ENCODE measurements at places on chromosomes 12 and 14. TPM values are rescaled to one million over a fixed set of nuclear protein-coding genes. Genes with fewer than 3 reads are reported as not detected.

GRCh38 chr12:108207791-108208730 is 79.0 kb downstream of the WSCD2 start:
- DNase-seq: no peak

GRCh38 chr12:105384916-105385535 is 54.5 kb downstream of the C12orf75 start:
- no peak for DNase-seq

GRCh38 chr14:55446833-55447232 is 6.4 kb upstream of the TBPL2 start:
- no peak for DNase-seq

The EFS gene
- total RNA-seq: 24.5 TPM

GRCh38 chr14:76673261-76673660 is 88.0 kb upstream of the VASH1 start:
- no peak for DNase-seq

The SERPINA9 gene
- total RNA-seq: not detected

DNA sequence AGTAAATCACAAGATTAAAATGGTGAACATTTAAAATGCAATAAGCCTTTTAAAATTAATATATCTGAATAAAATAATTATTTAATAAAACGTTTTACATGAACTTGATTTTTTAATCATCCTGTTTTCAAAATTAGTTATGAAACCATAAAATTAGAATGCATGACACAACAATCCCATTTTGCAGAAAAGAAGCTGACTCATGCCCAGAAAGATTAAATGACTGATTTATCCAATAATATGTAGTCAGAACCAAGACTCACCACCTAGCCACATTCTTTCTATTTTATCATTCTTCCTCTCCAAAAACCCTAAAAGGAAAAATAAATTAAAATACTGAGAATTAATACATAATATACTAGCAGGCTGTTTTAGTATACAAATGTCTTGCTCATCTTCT is 83.0 kb upstream of the LGR5 start:
- no peak for DNase-seq

The PROX2 gene
- not detected for total RNA-seq

DNA sequence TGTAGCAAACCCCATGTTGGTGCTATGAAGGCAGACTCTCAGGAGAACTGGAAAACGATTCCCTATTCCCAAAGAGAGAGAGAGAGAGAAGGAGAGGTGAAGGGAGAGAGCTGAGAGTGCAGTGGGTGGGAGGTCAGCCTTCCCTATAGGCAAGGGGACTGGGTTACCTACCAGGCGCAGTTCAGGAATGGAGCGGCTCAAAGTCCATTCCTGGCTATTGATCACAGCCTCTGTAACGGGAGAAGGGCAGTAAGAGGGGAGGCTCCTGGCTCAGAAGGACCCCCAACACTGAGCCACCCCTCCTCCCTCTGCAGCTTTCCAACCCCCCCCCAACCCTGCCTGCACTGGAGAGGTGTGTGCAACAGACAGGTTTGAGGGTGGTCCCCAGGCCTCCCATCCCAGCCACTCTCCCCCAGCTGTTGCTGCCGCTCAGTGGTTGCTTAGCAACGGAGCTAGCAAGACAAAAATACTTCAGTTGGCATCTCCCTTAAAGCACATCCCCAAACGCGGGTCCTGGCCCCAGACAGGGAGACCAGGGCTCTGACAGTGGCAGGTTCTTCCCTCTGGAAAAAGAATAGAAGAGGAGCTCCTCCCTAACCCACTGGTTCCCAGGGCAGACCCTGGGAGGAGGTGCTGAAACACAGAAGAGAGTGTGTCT is 3.2 kb downstream of the AGAP2 start:
- DNase-seq: no peak

- no peak for DNase-seq
Measured at GRCh38 chr14:76121089-76121748, 30.5 kb upstream of the GPATCH2L start.

DNA sequence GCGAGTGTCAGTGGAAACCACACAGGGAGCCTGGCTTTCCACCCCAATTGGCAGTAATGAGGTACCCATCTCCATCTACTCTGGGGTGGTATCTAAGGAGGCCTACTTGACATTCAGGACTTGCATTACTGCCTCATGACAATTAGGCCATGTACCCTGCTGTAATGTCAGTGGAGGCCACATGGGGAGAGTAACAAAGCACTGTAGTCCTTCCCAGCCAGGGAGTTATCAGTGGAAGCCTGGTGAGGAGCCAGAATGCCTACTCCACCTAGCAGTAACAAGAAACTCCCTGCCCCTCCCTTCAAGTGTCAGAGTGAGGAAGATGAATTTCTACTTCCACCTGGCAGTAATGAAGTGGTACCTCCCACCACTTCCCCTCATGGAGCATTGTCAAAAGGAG is 12.5 kb downstream of the TIMM9 start:
- no peak for DNase-seq

The KLRB1 gene
- 1.6 TPM for total RNA-seq

GRCh38 chr14:23209651-23210423 is 26.4 kb upstream of the SLC7A8 start:
- no peak for DNase-seq

The FAM222A gene
- total RNA-seq: 0.52 TPM

The TTC6 gene
- not detected for total RNA-seq

DNA sequence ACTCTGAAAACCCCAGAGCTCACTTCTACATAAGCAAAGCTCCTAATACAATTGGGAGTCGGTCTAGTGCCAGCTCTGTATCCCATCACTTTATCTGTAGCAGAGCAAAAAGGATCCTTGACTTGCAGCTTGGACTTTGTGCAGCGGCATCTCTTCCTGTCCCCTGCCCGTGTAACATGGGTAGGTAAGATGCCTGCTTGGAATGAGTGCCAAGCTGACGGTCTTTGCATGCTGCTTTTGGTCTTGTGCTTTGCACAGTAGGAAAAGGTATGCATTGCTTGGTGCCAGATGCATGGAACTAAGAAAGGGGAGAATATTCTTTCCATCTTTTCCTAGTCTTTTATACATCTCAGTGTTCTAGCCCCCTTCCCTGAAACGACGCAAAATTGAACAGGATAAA is 6.9 kb upstream of the PLEKHH1 start:
- DNase-seq: no peak

GRCh38 chr12:89493670-89494302 is 30.8 kb downstream of the GALNT4 start:
- no peak for DNase-seq

- DNase-seq: no peak
Measured at GRCh38 chr12:38101753-38102152, 214.8 kb upstream of the ALG10B start.

DNA sequence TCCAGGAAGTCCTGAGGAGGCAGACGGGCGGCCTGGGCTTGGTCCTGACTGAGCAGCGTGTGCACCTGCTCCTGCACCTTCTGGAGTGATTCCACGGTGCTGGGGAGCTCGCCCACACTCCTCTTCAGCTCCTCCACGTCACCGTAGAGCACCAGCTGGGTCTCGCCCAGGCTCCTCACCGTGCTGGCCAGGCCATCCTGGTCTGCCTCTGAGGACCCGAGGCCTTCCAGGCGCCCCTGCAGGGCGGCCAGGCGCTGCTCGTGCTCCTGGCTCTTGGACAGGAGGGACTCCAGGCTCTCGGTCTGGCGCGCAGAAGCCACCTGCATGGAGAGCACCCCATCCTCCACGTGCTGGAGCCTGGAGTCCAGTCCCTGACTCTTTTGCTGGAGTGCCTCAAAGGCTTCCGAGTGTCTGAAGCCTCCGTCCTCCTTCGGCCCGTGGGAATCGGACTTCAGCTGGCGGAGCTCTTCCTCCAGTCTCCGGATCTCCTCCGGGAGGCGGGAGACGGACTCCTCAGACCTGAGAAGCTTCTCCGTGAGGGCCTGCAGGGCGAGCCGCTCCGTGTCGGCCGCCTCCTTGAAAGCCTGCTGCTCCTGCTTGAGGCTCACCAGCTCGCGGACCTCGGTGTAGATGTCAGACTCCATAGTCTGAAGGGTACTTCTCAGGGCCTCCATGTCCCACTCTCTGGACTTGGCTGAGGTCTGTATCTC is 8.4 kb downstream of the CKAP4 start:
- DNase-seq: no peak

The CYP46A1 gene
- 0.68 TPM for total RNA-seq

- no peak for DNase-seq
Measured at GRCh38 chr14:55201219-55202101, 10.1 kb upstream of the DLGAP5 start.

- no peak for DNase-seq
Measured at GRCh38 chr12:38056701-38057689, 259.6 kb upstream of the ALG10B start.

The SYT1 gene
- 1.5 TPM for total RNA-seq

DNA sequence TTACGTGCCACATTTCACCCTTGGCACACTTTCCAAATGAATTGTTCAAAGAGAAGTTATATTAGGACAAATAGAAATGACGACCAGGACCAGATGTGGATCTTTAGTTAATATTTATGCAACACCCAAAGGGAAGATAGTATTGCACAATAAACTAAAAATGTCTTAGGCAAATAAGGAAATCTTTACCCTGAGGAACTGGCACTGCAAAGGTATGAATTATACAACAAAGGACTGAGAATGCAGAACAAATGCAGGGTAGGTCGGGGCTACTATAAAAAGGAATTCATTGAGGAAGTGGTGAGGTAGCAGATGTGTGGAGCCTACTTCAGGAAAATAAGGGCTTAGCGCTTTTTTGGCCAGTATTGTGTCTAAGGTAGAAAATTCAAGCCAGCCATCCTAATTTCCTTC is 3.9 kb upstream of the TMTC2 start:
- no peak for DNase-seq

The STON2 gene
- 10.4 TPM for total RNA-seq

DNA sequence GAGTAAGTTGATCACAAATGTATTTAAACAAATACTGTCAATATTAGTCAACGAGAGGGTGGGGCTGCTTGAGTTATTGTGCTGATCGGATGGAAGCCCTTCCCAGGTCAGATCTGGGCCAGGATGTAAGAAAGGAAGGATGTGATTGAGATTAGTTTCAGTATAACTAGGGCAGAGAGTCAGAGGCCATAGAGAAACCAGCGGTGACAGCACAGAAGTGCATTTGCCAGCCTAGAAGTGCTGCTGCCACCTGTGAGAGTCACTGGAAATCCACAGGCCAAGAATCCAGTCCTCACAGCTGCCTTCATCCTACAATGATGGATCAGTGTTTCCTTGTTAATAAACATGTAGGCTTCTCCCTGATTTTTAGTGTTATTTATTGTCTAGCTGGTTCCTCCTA is 9.8 kb upstream of the FERMT2 start:
- no peak for DNase-seq

DNA sequence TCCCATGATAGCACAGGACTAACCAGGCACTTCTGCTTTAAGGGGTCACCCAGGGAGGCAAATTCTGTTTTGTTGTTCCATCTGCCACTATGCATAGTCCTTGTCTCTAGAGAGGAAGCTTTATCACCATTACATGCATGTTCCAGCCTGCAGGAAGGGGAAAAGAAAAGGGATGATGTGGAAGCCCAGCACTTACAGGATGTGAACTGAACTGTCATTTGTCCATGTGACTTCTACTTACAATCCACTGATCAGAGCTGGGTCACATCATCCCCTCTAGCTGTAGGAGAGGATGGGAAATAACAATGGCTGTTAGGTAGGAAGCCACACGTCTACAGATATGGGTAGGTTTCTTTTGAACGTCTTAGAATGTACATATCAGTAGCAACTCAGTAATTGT is 203.1 kb downstream of the PTPRO start:
- no peak for DNase-seq
